ENCODE measurements at places on chromosomes 3 and 15. TPM values are rescaled to one million over a fixed set of nuclear protein-coding genes. Genes with fewer than 3 reads are reported as not detected.

DNA sequence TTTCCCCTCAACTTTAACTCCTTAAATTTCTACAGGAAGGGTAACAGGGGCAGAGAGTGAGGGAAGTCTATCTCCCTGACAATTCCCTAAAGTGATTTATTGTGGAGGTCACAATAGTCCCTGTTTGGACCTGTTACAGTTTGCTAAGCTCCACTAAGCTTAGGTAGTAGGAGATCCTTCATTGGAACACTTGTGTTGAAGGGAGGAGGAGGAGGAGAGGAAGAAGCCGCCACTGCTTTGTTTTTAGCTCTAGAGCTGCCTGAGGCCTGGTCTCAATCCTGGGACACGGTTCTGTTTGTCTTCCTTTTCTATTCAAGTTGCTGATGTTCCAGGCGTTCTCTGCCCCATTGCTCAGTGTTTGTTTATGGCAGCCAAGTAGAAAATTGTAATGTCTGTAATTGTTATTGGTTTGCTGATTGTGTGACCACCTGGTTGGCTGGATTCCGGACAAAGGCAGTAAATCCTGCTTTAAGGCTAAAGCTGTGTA lies 48.4 kb downstream of the HES1 start:
- DNase-seq = no peak

- no peak for DNase-seq
Measured at GRCh38 chr3:172918568-172919296, 168.2 kb downstream of the ECT2 start.

- DNase-seq = no peak
Measured at GRCh38 chr3:8867646-8868045, 95.6 kb downstream of the RAD18 start.

Gene SLC2A2
- not detected for total RNA-seq

GRCh38 chr15:89657686-89658200 lies 2.5 kb upstream of the KIF7 start:
- no peak for DNase-seq

Gene LRRC31
- not detected for total RNA-seq

Gene GOLGA6L1
- total RNA-seq = not detected

DNA sequence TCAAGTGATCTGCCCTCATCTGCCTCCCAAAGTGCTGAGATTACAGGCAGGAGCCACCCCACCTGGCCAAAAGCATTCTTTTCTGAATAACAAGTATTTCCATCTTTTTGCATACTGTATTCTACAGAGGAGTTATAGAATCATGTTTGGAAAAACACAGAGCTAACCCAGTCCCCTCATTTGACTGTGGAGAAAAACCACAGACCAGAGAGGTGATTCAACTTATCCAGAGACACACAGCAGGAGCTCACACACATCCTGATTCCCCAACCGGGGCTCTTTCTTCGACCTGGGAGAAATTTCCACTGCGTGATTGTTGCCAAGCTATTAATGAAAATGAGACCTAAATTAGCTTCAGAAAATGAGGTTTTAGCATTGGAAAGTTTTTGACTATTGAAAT lies 176.1 kb upstream of the TLE3 start:
- no peak for DNase-seq

DNA sequence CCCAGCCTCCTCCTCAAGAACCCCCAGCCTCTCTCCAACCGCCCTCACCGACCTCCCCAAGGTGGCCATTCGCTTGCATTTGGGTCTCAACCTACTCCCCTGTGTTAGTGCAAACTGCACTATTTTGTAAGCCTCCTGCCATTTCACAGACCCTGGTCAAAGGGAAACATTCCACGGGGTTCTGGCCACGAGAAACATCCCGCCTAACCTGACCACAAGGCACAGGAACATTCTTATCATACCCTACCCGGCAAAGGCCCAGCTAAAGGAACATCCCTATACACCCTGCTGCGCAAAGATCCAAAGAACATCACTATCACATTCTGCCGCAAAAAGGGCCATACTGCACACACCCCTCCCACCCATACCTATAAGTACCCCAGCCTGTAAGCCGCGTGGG lies 22.9 kb downstream of the RPSA start:
- no peak for DNase-seq

- DNase-seq = peak; percentile 80
Measured at GRCh38 chr3:88031642-88032077, 27.1 kb downstream of the CGGBP1 start.

Gene SLITRK3
- not detected for total RNA-seq

GRCh38 chr3:69081583-69082262 lies 1.6 kb upstream of the UBA3 start:
- DNase-seq = no peak

GRCh38 chr15:82648257-82649103 lies 1.3 kb upstream of the CPEB1 start:
- DNase-seq = no peak

GRCh38 chr3:126752303-126753190 lies 48.5 kb downstream of the CHCHD6 start:
- peak; percentile 54 for DNase-seq

Gene EPHA6
- not detected for total RNA-seq

GRCh38 chr3:13338996-13339395 lies 81.1 kb downstream of the NUP210 start:
- no peak for DNase-seq

Gene POPDC2
- total RNA-seq = 5.5 TPM

- no peak for DNase-seq
Measured at GRCh38 chr15:69156736-69157381, 3.6 kb upstream of the GLCE start.

DNA sequence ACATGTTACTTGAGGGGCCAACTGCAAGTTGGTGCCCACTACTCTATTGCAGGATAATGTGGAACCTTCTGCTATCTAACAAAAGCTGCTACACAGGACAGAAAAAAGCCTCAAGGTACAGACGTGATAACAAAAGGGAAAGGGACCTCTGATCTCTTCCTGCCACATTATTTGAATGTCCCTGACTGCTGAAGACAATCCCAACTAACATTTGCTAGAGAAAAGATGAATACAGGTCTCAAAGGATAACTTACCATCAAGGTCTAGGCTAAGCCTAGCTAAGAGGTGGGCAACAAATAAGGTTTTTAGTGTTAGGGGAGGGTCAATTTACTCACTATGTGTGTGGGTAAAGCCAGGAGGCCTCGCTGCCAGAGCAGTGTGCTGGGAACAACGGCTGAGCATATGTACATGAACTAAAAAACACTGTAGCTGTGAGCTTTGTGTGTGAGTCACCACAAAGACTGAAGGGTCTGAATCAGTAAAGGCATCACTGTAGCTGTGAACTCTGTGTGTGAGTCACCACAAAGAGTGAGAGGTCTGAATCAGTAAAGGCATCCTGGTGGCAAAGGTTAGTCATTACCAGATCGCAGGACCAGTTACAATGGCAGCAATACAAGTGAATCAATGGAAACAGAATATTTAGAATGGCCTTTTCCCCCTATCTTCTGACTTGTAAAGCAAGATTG lies 111.7 kb downstream of the LMLN start:
- no peak for DNase-seq

Gene DOCK3
- 0.35 TPM for total RNA-seq

DNA sequence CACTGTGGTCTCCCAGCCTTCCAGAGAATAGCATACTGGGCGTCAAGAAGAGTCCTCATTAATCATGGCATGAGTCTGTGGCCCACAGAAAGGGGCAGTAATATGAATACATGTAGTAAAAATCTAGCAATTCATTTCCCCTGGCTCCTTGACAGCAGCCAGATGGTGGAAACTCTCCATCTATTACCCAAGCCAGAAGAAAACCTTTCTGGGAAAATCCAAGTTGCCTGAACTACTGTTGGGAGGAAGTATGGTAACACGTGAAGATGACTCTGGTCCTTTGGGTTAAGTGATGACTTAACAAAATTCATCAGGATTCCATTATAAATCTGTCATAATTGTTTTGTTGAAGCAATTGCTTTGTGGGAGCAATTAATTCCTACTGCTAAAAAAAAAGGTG lies 530.5 kb downstream of the FHIT start:
- no peak for DNase-seq

Data from CD4-positive, CD25-positive, alpha-beta regulatory T cell (primary cell).